ENCODE measurements at places on chromosomes 1 and 21.

GRCh38 chr1:229205854-229206253 lies 65.1 kb upstream of the RAB4A start:
- DNase-seq, result no peak

GRCh38 chr1:57422271-57423134 lies 1.4 kb downstream of the DAB1 start:
- DNase-seq, result no peak

- DNase-seq, result no peak
These were observed 6.0 kb downstream of the IFFO2 start for GRCh38 chr1:18950401-18951026.

DNA sequence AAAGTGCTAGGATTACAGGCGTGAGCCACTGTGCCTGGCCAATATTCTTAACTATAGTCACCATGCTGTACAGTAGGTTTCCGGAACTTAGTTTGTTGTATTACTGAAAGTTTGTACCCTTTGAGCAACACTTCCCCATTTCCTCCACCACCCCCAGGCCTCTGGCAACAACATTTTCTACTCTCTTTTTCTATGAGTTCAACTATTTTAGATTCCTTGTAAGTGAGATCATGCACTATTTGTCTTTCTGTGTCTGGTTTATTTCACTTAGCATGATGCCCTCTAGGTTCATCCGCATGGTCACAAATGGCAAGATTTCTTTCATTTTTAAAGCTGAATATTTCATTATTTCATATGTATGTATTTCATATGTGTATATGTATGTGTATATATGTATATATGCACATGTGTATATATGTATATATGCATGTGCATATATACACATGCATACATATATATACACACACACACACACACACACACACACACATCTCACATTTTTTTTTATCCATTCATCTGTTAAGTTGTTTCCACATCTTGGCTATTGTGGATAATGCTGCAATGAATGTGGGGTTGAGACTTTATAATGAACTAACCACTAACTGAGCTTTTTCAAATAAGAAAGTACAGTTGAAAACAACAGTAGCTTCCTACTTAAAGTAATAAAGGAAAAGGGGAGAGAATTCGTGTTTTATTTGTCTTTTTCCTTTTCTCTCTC lies 256.8 kb upstream of the C1orf105 start:
- no peak for DNase-seq

DNA sequence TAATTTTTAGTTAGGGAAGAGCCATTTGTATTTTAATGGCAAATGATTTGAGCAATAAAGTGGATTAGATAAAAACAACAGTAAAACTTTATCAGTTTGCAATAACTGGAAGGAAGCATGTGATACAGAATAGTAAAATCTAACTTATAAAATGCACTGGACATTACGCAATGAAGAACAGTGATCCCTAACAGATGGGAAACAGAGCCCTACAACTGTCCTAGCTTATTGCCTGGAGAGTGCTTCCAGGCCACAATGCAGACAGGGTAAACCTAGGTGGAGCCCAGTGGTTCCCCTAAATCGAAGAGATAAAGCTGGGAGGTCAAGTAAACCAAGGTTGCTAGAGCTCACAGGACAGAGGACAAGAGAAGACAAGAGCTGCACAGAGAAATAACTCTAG lies 7.0 kb downstream of the OMA1 start:
- no peak for DNase-seq

DNA sequence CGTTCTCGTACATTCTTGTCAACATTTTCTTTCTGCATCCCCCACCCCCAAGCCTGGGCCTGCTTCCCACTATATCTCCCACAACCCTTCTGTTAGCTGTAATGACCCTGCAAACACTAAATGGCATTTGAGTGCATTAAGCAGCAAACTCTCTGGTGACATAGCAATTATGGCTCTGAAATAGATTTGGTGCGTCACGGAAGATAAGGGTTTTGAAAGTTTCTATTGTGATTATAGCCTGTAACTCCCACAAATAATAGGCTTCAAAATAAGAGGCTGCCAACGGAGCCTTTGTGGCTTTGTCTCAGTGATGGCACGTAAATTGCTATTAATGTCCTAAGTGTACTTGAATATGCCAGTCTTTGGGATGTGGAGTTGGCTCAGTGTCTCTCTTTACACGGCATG lies 277.6 kb downstream of the PBX1 start:
- no peak for DNase-seq

GRCh38 chr1:47738560-47739182 lies 258.5 kb downstream of the TRABD2B start:
- DNase-seq, result no peak

GRCh38 chr1:206892351-206892984 lies 4.8 kb upstream of the IL24 start:
- DNase-seq, result no peak

GRCh38 chr1:167955915-167956314 lies 19.0 kb upstream of the MPC2 start:
- no peak for DNase-seq

DNA sequence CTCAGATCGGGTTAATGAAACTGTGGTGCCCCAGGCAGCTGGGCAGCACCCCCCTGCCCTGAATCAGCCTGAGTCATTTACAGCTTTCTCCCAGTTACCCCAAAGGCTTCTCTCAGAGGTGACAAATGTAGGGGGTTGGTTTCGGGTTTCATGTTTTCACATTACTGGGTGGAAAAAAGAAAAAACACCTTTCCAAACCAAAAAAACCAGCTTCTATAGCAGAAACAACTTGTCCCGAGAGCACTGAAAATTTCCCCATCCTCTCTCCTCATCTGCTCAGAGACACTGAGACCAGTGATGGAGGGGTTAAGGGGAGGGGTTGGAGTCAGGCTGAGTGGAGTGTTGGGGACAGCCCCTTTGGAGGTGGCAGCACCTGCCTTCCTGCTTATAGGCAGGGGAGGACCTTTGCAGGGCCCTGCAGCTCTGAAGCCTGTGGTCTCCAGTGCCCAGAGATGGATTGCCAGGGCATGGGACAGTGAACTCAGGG lies 15.6 kb downstream of the UTP11 start:
- DNase-seq, result no peak

DNA sequence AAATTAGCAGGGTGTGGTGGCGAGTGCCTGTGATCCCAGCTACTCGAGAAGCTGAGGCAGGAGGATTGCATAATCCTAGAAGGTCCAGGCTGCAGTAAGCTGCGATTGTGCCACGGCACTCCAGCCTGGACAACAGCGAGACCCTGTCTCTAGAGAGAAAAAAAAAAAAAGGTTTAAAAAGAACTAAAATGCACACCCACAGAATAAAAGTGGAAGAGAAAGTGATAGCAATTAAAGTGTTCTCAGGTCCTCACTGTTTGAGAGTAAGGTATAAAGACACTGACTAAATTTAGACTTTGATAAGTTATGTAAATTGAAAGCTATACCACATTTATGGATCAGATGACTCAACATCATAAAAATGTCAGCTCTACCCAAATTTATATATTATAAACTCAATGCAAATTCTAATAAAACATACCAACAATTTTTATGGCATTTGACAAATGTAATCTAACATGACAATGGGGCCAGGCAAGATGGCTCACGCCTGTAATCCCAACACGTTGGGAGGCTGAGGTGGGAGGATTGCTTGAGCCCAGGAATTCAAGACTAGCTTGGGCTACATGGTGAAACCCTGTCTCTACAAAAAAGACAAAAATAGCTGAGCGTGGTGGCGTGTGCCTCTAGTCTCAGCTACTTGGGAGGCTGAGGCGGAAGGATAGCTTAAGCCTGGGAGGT lies 11.8 kb downstream of the ZBTB17 start:
- no peak for DNase-seq

DNA sequence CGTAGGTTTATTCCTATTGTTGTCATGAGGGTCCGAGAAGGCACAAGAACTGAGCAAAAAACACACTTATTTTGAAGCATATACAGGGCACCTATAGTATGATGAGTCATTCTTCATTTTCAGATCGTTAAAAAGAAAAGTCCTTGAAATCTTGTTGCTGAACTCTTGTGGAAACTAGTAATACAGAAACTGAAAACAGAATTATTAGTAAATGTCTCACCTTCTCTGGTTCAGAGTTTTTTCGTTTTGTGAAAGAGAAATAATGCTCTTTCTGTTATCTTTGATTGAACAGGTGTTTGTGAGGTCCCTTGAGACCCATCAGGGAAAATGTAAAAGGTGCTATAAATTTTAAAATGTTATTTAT lies 102.0 kb upstream of the COA6 start:
- DNase-seq, result no peak

- DNase-seq, result no peak
These were observed 6.0 kb downstream of the TNFRSF14 start for GRCh38 chr1:2561898-2562895.

- no peak for DNase-seq
These were observed 26.1 kb downstream of the PROK1 start for GRCh38 chr1:110477041-110477440.

- DNase-seq, result no peak
These were observed 66.1 kb downstream of the LGR6 start for GRCh38 chr1:202259705-202260104.

GRCh38 chr1:12572522-12572921 lies 45.5 kb downstream of the DHRS3 start:
- no peak for DNase-seq
